A549 treated with GW870086 at 1 μM for 4 hours (cell line): ENCODE measurements at places on chromosomes 3 and 15. TPM values are rescaled to one million over a fixed set of nuclear protein-coding genes. Genes with fewer than 3 reads are reported as not detected.

Gene LMCD1
- total RNA-seq, result 63.0 to 73.8 TPM (median 69.9 TPM) in 5 replicates

Gene RTP3
- total RNA-seq, result not detected in 5 replicates

Gene ADAMTS17
- 0.10 to 0.20 TPM (median 0.14 TPM) in 4 of 5 replicates, not detected in the other for total RNA-seq

Gene TMEM207
- total RNA-seq, result not detected in 5 replicates

Gene FANCD2OS
- total RNA-seq, result not detected in 5 replicates

Gene SLC6A11
- 0.03 to 0.09 TPM (median 0.05 TPM) in 4 of 5 replicates, not detected in the other for total RNA-seq

Gene CLDN18
- total RNA-seq, result not detected in 5 replicates

Gene OIP5
- 13.3 to 15.9 TPM (median 14.6 TPM) in 5 replicates for total RNA-seq

Gene PDCD7
- total RNA-seq, result 24.5 to 27.8 TPM (median 26.2 TPM) in 5 replicates

Gene MORC1
- not detected in 5 replicates for total RNA-seq
